ENCODE measurements at places on chromosomes 13 and 19.
A peak's percentile ranks its signal among the peaks of the same experiment; 100 is the strongest.

- DNase-seq: no peak
These were observed 71.2 kb upstream of the GTF3A start for GRCh38 chr13:27353166-27353583.

DNA sequence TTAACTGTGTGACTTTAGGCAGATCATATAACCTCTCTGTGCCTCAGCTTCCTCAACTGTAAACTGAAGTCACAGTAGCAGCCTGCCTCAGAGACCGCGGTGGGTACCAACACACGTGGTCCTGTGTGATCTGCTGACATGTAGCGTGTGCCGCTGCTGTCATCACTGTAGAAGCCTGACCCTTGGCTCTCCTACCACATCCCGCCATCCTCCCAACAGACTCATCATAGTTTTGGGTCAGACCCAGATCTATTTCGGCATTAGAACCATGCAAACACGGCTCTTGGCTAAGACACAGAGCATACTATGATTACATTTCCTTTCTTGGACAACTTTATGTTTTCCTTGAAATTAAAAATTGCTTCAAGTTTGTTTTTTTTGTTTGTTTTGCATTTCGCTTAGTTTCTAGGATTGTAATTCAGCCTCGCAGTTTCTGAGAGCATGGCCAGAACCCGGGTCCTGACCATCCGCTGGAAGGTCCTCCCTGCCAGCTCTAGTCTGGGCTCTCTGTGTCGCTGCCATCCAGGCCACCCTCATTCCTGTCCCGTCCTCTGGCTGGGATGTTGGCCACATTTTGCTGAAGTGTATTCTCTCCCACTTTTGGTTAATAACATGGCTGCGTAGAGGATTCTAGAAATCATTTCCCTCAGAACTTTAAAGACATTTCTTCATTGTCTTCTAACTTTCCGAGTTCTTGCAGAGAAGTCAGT, 53.0 kb downstream of the GGACT start:
- DNase-seq: no peak

- no peak for DNase-seq
These were observed 22.1 kb downstream of the ADPRHL1 start for GRCh38 chr13:113431171-113431570.

DNA sequence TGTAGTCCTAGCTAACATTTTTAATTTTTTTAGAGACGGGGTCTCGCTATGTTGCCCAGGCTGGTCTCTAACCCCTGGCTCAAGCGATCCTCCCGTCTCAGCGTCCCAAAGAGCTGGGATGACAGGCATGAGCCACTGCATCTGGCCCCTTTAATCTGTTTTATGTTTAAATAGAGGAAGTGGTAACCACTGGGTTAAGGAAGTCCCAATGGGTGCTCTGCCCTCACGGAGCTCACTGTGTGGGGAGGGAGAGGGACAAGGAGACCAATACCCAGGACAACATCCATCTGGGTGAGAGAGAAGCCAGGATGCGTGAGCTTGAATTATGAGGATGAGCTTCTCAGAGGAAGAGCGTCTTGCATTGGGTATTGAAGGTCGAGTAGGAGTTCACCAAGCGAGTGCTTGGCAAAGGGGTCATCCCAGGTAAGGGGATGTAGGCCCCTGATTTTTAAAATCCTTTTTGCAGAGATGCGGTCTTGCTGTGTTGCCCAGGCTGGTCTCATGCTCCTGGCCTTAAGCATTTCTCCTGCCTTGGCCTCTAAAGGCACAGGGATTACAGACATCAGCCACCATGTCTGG, 13.8 kb downstream of the YJU2 start:
- no peak for DNase-seq

- no peak for DNase-seq
These were observed 15.1 kb downstream of the NFKBID start for GRCh38 chr19:35885225-35885738.

- DNase-seq: no peak
These were observed 97.3 kb downstream of the CACNA1A start for GRCh38 chr19:13408889-13409518.

DNA sequence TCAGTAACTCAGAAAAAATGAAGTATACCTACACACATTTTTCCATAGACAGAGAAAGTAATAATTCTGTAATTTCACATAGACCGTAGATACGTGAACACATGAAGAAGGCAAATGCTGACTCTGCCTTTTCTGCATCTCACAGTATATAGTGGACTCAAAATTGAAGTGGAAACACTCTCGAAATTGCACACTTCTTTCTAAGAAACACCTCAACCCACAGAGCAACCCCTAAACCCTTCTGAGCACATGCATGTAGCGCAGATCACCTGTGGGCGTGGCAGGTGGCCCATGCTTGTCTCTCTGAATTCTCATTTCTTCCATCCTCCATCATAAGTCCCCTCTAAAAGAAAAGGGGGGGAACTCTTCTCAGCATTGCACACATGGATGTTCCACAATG, 34.7 kb downstream of the COL4A1 start:
- no peak for DNase-seq

- no peak for DNase-seq
These were observed 942.6 kb upstream of the SLC10A2 start for GRCh38 chr13:104008541-104009435.

GRCh38 chr19:41311072-41311471, 1.1 kb downstream of the CCDC97 start:
- no peak for DNase-seq

DNA sequence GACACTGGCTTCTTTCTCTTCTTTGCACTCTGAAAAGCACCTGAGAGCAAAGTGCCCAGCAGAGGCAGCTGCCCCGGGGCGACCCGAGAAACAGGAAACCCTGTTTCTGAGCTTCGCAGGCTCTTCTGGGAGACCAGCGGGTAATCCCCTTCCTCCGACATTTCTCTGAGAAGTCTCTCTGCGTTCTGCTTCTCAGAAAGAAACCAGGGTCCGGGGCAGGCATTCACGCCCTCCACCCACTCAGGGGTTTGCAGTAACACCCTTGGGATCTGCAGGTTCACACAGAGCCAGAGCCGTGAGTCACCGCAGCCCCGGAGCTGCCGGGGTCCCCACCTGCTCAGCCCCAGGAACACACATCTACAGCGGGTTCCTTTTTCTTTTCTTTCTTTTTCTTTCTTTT, 86.0 kb downstream of the GADD45B start:
- DNase-seq: peak; percentile 25

Data from NCI-H2171 treated with DMSO at 0.1 percent for 48 hours (cell line).